ENCODE measurements at places on chromosomes 1 and 21.
A peak's percentile ranks its signal among the peaks of the same experiment; 100 is the strongest.

DNA sequence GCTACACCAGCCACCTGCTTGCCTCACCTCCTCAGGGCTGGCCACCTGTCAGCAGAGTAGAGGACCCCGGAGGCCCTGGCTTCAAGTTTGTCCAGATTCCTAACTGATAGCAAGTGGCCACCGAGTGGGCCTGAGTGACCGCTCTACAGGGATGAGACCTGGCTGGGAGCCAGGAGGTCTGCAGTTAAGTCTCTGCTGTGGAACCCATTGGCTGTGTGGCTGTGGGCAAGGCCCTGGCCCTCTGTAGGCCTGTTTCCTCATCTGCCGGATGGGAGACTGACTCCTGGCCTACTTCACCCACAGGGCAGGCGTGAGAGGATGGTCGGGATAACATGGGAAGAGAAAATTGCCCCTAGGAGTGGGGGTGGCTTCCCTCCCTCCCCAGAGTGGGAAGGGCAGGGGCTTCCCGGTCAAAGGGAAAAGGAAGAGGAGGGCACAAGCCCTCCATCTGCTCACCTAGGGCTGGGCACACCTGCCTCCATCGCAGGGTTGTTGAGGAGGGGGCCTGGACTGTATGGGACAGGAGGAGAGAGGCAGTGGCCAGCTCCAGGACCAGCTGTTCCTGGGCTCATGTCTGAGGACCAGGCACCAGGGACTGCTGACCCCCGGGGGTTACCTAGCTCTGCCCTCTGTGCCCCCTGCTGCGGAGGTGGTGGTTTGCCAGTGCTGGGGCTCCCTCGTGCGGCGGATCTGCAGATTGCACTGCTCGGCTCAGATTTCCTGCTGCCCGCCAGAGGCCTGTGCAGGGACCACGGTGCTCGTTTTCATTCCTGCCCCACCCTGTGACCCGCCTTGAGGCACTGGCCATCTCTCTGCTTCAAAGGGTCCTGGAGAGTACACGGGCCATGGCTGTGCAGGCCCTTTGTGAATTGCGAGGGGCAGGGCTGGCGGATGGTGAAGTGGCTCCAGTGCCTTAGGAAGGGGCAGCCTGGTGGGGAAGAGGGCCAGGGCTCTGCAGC lies 9.1 kb upstream of the MTFR1L start:
- peak; percentile 89 for DNase-seq

DNA sequence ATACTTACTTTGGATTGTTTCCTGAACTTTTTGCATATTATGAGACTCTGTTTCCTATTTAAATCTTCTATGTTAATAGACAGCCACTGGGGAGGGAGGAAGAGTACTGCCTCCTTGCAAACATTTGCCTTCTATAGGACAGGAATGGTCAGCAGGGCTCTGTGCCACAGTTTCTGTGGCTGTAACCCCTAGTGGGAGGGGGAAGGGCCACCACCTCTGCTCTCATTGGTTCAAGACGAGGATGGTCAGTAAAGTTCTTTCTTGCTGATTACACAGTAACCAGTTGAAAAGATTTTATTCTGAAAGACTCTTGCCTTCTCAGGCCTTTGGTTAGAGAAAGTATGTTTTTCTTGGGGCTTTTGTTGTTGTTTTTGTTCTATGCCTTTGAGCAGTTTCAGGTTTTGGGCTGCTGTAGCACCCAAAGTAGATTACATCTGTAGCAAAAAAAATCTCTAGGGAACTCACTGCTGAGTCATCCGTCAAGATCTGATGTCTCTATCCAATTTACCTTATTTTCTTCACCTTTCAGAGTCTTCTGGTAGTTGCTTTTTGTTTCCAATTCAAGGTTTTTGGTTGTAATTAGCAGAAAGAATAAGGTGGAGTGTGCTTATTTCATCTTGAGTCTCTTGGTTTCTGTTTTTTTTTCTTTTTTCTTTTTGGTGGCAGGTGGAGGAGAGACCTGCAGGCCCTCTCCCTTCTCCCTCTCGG lies 23.1 kb downstream of the SLC35A3 start:
- DNase-seq: no peak

DNA sequence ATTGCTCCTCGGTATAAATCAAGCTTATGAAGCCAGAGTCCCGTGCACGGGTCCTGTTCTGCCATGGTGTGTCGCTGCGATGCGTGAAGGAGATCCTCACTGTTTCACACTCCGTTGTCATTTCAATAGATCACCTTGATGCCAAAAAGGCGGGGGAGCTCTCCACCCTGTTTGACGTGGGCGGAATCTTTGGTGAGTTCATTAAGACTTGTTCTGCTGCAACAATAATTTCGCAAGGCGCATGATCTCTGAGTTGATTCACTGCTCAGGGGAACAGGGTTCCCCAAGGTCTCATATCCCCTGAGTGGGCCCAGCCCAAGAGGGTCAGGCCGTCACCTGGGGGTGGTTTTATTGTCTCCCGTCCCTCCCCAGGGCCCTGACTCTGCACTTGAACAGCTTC lies 50.0 kb downstream of the SLC37A1 start:
- no peak for DNase-seq

GRCh38 chr1:17847111-17847510 lies 92.0 kb downstream of the ACTL8 start:
- no peak for DNase-seq

DNA sequence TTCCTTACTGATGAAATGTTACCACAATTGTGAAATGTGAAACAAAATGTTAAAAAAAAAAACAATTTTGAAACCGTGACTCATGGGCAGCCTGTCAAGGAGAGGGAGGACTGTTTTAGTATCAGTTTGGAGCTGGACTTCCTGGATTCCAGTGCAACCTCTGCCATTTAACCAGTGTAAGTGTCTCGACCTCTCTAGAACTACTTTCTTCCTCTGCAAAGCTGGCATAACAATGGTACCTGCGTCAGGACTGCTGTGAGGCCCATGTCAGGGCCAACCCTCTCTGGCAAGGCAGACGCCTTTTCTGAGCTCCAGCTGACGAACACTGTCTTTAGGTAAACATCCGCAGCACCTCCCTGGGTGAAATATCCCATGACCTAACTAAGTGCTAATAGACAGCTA lies 20.9 kb downstream of the URB1 start:
- DNase-seq: no peak

DNA sequence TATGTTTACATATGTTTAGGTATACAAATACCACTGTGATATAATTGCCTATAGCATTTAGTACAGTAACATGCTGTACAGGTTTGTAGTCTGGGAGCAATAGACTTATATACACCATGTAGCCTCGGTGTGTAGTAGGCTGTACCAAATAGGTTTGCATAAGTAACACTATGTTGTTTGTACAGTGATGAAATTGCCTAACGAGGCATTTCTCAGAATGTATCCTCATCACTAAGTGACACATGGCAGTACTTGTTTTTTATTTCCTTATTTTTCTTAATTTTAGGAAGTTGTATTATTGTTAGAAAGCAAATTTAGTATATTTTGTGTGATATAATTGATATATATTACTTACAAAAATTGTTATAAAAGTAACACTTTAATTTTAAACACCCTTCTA lies 840.9 kb downstream of the LTN1 start:
- no peak for DNase-seq

DNA sequence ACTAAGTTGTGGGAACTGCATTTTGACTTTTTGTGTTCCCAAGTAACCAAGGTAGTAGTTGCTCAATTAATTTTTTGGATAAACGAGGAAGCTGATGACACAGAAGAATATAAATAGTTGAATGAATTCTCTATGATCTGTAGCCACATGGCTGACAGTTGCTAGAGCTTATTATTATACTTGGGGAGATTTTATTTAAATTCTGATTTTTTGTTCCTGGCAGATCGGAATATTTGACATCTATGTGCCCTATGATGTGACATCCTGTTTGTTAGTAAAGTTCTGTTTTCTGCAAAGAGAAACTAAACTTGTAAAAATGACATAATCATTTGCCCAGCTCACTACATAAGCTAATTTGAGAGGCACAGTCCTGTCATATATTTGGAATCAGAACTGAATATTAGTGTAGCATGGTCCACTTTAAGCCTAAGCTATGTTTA lies 9.7 kb upstream of the LYST start:
- no peak for DNase-seq

DNA sequence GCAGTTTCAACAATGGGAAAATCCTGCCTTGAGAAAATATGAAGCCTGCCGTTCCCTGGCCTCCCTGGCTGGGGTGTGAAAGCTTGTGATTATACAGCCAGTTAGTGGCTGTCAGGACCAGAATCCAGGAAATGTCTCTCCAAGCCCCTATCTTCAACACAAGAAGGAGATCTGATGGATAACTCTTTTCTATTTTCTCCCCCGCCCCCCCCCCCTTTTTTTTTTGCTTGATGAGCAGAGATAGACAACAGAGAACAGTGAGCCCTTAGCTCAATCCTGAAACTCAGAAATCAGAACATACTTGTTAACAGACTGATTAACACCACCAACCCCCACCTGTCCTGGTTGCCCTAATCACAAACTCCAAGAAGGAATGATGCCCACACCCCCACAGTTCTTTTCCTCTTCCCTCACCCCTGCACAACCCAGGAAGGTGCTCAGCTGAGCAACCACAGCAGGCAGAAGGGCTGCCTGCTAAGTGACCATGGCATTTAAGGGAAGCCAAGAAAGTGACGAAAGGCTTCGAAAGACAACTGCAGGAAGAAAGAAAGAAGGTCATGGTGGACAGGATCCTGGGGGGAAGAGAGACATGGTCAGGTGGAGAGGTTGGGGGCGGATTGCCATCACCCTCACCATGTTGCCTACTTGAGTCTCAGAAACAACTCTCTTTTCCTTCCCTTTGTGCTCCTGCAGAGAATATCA lies 12.3 kb upstream of the DENND2D start:
- DNase-seq: no peak

DNA sequence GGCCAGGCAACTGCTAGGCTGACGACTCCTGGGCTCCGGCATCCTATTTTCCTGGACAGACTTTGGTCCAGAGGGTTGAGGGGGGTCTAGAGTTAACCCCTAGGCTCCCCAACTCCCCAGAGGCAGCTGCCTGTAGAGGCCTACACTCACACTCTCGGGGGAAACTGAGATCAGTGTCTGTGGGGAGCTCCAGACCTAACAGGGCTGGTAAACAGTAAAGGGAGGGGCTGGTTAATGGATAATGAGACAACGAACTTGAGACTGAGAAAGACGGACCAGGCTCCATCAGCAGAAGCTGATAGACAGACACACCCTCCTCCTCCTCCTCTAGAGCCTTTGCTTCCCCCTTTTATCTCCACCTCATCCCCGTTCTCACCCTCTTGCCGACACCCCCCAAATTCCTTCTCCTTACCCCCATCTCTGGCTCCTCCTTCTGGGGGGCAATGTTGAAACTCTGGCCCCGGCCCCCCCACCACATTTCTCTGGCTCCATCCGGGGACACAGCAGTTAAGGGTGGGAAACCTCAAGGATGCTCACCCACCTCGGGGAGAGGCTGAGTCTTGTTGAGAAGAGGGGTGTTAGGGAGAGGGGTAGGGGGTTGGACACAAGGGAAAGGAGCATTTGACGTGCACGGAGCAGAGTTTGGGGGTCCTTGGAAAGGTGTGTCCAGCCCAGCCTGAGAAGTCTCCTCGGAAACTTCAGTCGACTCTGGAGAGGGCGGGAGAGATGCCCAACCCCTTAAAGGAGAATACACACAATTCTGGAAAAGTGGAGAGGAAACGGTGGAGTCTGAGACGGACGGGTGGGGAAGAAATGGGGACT lies at the start of gene MTMR11:
Gene MTMR11 (minus strand): TSS at position 710 of the 822 bp plus-strand sequence. CDS start 232 bp downstream, at position 478.
- DNase-seq: no peak

DNA sequence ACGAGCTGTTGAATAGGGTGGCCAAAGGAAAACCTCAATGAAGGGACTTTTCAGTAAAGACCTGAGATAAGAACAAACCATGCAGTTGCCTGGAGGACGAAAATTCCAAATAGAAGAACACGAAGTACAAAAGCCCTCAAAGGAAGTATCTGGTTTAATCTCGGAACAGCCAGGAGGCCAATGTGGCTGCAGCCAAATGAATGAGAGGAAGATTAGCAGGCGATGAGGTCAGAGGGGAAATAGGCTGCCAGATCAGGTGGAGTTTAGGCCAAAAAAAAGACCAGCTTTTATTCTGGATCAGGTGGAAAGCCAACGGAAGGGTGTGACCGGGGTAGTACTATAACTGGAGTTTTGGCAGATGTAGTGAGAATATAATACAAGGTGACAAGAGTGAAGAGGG lies 43.7 kb downstream of the SRSF11 start:
- DNase-seq: no peak

DNA sequence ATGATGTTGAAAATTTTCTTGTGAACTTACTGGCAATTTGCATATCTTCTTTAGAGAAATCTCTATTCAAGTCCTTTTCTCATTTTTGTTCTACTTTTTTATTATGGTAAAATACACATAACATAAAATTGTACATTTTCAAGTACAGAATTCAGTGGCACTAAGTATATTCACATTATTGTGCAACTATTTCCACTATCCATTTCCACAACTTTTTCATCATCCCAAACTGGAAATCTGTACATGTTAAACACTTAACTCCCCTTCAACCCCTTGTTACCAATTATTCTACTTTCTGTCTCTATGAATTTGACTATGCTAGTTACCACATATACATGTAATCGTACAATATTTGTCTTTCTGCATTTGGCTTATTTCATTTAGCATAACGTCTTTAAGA lies 19.4 kb downstream of the EPS15 start:
- DNase-seq: no peak

GRCh38 chr1:212293579-212293978 lies 8.4 kb downstream of the PPP2R5A start:
- no peak for DNase-seq

- no peak for DNase-seq
Measured at GRCh38 chr1:164707868-164708331, 148.9 kb downstream of the PBX1 start.

DNA sequence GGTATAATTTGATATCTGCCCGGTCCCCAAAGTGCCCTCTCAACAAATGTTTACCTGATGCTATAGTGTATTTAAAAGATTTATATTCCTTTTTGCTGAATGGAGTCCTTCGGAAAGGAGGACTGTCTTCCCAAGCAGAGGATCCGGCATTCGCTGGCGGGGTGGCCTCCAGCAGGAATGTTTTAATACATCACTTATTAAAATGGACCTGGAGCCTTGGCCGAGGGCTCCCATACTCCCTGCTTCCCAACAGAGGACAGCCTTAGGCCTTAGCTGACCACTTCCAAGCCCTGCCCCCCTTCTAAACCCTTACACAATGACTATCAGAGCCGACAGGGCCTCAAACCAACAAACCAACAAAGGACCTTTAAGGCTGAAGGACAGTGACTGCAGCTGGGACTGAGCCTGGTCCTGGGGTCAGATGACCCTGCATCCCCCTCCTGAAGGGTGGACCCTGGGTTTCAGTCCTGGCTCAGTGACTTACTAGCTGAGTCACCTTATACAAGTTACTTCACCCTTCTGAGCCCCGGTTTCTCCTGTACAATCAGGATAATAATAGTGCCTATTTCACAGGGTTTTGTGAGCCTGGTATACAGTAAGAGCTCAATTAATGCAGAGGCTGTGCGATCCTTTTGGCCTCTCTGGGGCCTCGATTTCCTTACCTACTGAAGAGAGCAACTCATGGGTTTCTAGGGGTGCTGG lies 5.6 kb downstream of the CAMK2N1 start:
- DNase-seq: no peak
